ENCODE measurements at places on chromosomes 12 and 14.

DNA sequence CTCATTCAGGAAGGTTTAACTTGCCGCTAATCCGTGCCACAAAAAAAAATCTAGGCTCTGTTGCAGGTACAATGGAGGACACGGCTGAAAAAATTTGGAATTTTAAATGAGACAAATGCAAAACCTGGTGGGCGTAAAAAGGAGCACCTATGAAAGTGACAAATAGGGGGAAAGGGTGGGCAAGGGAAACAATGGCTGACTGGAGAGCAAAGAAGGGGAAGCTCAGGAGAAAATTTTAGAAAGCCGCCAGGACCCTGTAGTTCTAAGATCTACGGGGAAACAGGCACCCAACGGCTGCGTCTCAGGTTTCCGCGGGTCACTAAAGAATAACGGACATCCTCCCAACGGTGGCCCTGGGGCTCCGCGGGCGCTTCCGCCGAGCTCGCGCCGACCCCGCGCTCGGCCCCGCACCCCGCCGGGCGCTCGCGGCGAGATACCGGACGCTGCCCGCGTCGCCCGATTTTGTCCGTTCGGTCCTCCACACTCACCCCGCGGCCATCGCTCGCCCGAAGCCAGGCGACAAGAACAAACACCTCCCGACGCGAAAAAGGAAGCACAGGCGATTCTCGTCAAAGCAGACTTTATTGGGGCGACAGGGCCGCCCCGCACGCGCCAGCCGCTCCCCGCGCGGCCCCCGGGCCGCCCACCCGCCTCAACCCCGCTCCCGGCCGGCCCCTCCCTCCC, 1.1 kb upstream of the YY1 start:
- peak; percentile 38 for DNase-seq

GRCh38 chr14:68800390-68800789, 7.5 kb upstream of the ZFP36L1 start:
- no peak for DNase-seq

GRCh38 chr12:23139026-23139425, 514.1 kb downstream of the ETNK1 start:
- DNase-seq, result no peak

GRCh38 chr12:48288387-48289268, 62.1 kb downstream of the ZNF641 start:
- DNase-seq, result no peak

- DNase-seq, result no peak
These were observed 47.7 kb upstream of the ERGIC2 start for GRCh38 chr12:29428633-29429032.

DNA sequence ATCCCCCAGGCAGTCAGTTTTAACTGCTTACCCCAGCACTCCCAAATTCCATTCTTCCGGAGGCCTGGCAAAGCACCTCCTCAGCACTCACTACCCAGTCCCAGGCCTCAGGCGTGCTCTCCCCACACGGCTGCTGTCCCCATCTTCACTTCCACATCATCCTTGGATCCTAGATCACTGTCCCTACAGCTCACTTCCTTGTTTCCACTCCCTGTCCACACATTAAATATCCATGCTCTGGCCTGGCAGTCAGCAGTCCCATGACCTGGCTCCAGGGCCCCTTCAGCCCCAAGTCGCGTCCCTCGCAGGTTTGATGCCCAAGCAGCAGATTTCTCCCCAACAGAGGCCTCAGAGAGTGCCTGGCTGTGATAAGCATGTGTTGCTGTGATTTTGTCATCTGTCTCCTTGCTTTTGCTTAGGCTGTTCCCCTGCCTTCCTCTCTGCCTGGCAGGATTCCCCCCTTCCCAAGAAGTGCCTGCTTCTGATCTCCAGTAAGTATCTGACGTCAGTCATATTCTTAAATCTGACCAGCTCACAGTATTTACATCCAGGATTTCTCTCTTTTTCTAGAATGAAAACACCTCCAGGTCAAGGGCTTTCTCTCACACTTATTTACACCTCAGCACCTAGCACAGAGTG, 241.7 kb downstream of the ZFP36L1 start:
- DNase-seq, result no peak

DNA sequence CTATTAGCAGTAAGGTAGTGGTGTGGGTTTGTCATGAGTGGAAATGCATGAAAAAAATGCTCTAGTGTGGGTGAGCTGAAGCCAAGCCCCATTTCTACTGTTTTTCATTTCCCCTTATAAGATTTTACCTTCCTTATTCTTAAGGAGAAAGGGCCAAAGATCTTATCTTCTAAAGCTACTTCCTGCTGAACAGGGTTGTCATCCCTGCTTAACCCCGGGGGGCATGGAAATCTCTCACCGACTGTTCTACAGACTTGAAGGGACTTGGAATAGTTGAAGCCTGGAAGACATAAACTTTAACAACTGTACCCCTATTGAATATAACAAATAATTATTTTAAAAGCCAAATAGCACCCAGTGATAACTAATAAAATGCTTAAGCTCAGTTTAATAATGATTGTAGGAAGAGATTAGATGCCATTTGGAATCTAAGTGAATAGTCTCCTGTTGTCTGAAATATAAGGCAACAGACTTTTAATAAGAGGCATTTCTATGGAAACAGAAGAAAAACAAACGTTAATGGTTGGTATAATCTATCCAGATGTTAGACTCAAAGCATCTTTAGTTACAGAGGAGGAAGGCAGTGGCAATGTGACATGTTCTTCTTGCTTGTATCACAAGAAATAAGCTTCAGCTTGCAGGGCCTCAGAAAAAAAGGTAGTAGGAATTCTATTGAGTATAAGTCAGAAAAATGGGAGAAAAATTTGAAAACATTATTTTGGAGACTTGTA, 1.8 kb upstream of the GMFB start:
- DNase-seq, result no peak

DNA sequence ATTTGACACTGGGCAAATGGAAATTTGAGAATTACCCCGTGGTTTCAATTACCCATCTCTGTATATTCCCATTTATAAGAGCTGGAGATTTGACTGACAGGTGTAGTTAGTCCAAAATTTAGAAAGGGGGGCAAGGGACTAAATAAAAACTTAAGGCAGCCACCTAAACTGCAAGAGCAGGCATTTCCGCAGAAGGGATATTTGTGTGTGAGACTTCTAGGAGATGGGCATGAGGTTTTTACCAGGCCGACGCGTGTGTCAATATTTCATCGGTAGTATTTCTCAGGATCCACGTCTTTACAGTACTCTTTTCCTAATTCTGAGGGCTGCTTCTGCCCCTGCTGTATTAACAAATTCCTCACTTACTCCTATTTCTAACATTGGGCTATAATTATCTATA, 1.4 kb downstream of the FAR2 start:
- DNase-seq, result no peak

GRCh38 chr14:21011136-21011535, 12.0 kb downstream of the SLC39A2 start:
- DNase-seq, result no peak

GRCh38 chr12:74896186-74896585, 313.5 kb downstream of the KCNC2 start:
- DNase-seq, result no peak

DNA sequence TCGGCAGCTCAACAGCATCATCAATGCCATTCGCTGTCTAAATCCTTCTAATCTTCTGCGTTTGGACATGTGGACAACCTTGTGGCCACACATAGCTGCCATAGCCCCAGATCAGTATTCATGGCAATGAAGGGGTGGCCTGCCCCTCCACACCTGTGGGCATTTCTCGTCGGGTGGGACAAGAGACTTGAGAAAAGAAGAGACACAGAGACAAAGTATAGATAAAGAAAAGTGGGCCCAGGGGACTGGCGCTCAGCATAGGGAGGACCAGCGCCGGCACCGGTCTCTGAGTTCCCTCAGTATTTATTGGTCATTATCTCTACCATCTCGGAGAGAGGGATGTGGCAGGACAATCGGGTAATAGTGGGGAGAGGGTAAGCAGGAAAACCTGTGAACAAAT, 42.3 kb downstream of the MAGOHB start:
- DNase-seq, result no peak

DNA sequence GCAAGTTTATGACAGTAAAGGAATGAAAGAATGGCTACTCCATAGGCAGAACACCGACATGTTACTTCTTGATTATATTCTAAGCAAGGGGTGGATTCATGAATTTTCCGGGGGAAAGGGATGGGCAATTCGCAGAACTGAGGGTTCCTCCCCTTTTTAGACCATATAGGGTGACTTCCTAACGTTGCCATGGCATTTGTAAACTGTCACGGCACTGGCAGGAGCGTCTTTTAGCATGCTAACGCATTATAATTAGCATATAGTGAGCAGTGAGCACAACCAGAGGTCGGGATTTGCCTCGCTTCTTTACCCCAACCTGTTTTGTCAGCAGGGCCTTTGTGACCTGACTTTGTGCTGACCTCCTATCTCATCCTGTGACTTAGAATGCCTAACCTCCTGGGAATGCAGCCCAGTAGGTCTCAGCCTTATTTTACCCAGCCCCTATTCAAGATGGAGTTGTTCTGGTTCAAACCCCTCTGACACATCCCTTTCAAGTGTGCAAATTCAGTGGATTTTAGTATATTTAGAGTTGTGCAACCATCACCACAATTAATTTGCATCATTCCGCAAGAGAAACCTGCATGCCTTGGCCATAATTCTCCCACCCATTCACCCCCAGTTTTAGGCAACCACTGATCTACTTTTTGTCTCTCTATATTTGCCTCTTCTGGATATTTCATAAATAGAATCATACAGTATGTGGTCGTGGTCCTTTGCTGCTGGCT, 27.4 kb downstream of the PALS1 start:
- no peak for DNase-seq

DNA sequence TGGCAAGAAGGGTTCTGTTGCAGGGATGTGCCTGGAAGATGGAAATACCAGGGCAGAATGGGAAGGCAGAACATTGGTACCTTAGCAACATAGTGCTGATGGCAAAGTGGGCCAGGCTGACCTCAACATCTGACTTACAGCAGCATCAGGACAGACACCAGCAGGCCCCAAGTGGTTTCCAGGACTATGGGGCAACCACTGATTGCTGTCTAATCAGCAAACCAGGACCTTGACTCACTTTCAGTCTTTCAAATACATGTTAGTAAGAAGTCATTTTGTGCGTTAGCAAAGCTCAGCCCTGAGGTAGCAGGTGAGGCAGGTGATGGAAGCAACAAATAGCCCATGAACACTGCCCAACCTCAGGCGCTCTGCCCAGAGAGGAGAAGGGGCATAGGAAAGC, 4.7 kb upstream of the SPTSSA start:
- no peak for DNase-seq

GRCh38 chr12:50197297-50197727, 30.1 kb upstream of the CERS5 start:
- no peak for DNase-seq

- peak; percentile 46 for DNase-seq
These were observed 29.3 kb downstream of the SLC7A8 start for GRCh38 chr14:23153851-23154796.

GRCh38 chr12:14775636-14775980, 27.7 kb downstream of the WBP11 start:
- DNase-seq, result no peak

DNA sequence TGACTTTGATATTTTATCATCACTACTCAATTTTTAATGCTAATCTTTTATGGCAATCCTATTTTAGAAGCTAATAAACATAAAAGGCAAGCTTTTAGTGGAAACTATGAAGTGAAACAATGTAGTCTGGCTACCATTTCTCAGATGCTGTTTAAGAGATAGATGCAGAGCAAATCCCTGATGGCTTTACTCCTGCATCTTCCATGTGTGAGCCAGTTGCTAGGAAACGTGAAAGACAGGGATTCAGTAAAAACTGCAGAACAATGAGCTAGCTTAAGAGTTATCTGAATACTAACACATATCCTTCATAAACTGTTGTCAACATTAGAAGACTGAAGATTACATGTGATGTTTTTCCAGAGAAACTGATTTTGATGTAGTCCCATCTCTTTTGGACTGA, 112.6 kb downstream of the SLC2A13 start:
- DNase-seq, result no peak

DNA sequence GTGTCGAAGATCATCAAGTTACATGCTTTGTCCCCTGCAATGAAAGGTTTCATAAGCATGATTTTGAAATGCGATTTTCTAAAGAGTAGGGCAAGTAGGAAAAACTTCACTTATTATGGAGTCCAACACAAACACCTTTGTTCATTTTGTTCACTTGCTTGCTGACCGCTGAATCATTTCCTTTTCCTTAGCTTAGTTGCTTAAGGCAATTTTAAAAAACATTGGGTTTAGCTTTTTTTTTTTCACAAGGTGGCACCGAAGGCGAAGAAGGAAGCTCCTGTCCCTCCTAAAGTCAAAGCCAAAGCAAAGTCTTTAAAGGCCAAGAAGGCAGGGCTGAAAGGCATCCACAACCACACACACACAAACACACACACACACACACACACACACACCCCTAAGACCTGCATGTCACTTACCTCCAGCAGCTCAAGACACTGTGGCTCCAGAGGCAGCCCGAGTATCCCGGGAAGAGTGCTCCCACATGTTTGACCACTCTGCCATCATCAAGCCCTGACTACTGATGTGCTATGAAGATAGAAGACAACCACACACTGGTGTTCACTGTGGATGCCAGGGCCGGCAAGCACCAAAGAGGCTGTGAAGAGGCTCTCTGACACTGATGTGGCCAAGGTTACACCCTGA, 11.4 kb downstream of the MANSC1 start:
- no peak for DNase-seq

DNA sequence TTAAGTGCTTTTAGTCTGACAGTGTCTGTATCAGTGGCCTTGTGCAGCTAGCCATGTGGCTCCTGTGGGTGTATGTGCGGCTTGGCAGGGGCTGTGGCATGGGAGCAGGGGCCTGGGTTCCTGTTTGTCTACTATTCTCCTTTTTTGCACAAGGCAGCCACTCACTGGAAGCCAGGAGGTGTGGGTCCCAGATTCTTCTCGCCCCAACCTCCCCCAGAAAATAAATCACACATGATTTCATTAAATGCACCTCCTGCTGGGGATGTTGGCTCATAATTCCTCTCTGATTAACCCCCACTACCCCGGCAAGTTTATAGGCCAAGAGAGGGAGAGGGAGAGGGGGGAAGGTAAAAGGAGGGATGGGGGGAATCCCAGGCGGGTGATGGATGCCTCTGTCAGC, 17.6 kb downstream of the CALCOCO1 start:
- no peak for DNase-seq

GRCh38 chr12:68856510-68856909, 48.5 kb downstream of the MDM2 start:
- DNase-seq, result no peak

- no peak for DNase-seq
These were observed 1201.5 kb downstream of the BCL11B start for GRCh38 chr14:98070536-98070935.

DNA sequence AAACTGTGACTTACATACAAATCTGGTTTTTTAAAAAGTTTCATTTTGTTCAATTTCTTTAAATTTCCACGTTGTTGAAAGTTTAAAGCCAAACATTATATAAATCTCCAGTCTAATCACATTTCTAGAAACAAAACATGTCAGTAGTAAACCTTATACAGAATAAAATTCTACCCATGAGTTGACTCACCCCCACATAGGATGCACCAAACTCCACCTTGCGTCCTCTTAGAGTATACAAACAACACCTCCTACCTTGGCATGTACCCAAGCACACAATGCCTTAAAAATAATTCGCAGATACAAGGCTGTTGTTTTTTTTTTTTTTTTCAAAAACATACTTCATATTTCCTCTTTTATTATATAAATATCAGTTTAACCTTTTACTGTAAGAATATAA, 3.3 kb downstream of the FBXL14 start:
- no peak for DNase-seq

- no peak for DNase-seq
These were observed 278.5 kb downstream of the NOVA1 start for GRCh38 chr14:26319139-26319864.

GRCh38 chr14:64707661-64708060, 3.4 kb downstream of the PLEKHG3 start:
- no peak for DNase-seq

- DNase-seq, result no peak
These were observed 5.6 kb downstream of the TMED10 start for GRCh38 chr14:75170772-75171171.
